RCC 7860 (cell line): ENCODE measurements at places on chromosomes 1 and 21.

- peak; percentile 96 for DNase-seq
Measured at GRCh38 chr1:169024800-169025271, 81.7 kb upstream of the ATP1B1 start.

DNA sequence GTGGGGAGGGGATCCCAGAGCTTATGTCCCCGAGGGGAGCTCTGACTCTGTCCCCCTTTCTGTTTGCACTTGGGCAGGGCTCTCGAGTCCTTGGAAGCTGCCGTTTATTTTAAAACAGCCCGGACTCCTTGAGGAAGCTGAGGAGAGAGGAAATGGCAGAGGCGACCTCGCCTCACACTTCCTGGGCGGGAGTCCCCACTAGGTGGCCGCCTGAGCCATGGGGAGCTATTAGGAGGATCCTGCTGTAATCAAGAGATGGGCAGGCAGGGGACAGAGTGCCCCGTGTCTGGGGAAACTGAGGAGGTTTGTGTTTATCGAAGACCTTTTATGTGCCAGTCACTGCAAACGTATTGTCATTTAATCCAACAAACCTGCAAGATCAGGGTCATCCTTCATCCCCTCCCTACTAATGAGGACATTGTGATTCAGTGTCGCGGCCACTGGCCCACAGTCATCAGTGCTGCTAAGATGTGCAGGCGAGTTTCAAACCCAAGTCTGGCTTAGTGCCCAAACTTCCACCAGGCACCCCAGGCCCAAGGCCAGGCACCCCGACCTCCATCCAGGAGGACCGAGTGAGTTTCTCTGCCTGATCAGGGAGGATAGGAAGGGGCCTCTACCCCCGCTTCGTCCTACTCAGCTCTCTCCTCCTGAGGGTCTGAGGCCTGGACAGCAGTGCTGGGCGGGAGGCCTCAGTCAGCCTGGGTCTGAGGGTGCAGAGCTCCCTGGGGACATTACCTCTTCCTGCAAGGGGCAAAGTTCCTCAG is 316.9 kb upstream of the VAMP3 start:
- DNase-seq = peak; percentile 34

DNA sequence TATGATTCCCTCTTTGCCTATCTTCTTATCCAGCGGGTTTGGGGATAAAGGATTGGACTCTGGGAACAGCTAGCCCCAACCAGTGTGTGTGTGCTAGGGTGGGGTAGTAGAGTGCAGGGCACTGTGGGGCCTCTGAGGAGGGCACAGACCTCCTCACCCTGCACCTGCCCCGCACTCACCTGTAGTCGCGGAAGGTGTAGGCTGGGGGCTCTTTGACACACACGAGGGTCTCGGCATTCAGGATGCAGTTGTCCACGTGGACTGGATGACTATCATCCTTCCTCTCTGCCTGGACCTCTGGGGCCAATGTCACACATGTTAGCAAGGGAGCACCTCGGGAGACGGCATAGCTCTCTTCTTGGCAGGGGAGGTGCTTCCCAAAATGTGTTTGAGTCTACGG is 8.0 kb upstream of the CLDN19 start:
- DNase-seq = no peak

GRCh38 chr21:31117128-31117916 is 79.0 kb upstream of the KRTAP19-8 start:
- peak; percentile 12 for DNase-seq

DNA sequence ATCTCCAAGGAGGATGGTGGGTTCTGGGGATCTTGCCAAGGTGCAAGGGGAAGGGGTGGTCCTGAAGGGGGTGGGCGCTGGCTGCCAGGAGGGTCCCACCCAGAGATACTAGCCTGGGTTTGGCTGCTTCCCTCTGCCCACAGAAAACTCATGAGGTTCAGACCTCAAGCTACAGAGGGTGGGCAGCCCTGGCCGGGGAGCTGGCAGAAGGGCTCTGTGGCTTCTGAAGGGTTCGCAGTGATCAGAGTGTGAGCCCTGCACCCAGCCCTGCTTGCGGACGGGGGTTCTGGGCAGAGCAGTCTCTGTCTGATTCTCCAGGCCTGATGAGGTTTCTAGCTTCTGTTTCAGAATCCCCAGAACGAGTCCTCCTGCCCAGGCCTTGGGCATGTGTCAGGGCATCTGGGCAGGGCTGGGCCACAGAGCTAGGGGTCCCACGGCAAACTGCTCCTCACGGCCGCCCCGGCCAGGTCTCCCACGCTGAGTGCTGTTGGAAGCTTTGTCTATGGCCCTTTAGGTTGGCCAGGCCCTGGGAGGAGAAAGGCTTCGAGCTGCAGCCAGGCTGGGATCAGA is 635 bp upstream of the MMEL1 start:
- no peak for DNase-seq

- no peak for DNase-seq
Measured at GRCh38 chr1:12568009-12568767, 49.8 kb downstream of the DHRS3 start.

DNA sequence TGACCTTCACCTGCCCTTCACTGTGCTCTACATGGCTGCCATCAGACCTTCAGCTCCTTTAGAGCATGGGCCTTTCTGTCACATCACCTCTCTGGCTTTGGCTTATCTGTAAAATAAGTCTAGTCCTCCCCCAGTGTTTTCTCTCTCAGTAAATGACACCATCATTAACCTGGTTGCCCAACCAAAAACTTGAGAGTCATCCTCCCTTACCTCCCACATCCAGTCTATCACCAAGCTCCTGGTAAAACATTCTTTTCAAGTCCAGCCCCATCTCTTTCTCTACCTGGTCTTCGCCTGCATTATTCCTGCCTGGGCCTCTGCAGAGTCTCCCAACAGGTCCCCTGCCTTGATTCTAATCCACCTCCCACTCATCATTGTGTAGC is 13.1 kb downstream of the SLC26A9 start:
- DNase-seq = no peak

DNA sequence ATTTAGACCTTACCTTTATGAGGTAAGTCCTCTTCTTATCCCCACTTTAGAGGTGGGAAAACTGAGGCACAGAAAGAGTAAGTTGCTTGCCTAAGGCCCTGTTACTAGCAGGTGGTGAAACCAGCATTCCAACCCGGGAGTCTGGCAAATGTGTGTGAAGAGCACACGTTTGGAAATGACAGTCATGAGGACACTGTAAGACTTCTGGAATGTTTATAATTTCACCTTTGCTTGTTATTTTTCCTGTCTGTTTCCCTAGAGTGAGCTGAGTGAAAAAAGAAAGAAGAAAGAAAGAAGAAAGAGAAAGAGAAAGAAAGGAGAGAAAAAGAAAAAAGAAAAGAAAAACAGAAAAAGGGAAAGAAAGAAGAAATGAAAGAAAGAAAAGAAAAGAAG is 21.2 kb upstream of the LGALS8 start:
- DNase-seq = no peak

DNA sequence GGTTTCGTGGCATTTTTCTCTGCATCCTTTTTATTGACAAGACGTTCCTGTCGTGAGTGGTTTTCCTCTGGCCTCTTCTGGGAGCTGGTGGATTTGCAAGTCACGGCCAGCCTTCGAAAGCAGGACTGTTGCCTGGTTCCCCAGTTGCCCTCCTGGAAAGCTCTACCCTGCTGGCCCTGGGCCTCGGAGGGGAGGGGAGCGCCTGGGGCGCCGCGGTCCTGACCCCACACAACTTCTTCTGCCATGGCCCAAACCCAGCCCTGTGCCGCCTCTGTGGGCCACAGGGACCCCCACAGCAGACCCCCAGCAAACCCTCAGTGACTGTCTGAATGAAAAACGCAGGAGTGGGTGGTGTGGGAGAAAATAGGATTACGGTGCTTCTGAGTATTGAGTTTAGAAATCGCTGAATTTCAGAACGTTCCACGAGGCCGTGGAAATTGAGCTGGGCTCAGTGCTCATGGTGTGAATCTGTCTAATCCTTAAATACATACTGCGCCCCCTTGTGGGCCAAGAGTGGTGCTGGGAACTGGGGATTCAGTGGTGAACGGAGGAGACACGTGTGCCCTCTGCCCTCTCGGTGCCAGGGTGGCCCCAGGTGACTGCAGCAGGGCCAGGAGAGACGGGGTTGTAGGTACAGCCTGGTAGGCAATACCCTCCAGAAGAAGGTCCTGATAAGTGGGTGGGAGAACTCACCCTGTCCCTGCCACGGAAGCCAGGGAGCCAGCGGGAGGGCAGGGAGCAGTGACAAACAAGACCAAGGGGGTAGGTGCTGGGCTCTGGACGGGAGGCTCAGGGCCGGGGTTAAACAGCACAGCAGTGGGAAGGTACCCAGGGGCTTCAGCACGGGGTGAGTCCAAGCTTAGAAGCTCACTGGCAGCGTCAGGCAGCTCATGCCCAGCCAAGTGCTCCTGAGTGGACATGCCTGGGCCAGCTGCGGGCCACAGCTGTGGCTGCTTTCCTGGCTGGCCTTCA is 101.2 kb upstream of the COL6A1 start:
- DNase-seq = peak; percentile 44

GRCh38 chr21:21968810-21969209 is 970.6 kb downstream of the NCAM2 start:
- DNase-seq = no peak

- DNase-seq = no peak
Measured at GRCh38 chr1:26278303-26278702, 1.6 kb upstream of the SH3BGRL3 start.

DNA sequence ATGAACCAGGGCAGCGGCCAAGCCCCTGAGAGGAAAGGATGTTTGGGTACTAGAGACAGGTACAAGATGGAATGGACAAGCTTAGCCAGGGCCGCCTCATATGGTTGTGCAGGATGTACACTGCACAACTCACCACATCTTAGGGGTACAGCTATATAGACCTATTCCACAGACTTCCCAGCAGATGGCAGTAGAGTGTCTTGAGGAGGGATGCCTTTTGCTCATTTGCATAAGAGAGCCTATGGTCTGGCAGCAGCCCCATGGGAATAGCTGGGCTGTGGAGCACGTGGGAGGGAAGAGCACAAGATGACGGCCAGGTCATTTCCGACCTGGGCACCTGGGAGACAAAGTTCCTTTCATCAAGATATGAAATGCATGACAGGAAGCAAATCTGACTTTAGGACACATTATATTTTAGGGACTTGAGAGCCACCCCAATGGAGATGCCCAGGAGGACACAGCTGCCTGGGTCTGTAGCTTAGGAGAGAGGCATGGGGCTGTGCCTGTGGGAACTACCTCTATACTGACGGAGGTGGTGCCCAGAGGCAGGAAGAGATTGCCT is 215.5 kb downstream of the KCNJ6 start:
- DNase-seq = peak; percentile 80

GRCh38 chr1:31180338-31180737 is 59.3 kb downstream of the NKAIN1 start:
- DNase-seq = no peak

- no peak for DNase-seq
Measured at GRCh38 chr1:97599447-97599846, 321.4 kb downstream of the DPYD start.

DNA sequence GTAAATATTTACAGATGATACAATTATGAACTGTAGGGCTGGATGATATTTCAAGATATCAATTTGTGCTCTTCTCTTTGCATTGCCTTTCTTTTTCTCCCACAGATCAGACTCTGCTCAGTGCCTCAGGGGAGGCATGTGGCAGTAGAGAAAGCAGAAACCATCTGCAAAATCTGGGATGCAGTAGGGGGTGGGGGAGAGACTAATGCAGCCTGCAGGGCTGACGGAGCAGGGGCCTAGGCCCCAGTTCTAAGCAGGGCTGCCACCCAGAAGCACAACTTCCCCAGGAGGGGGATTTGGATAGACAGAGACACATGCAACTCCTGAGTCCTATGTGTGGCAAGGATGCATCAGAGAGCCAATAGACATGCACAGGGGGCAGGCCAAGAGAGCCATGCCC is 511.6 kb downstream of the SMYD3 start:
- DNase-seq = no peak

DNA sequence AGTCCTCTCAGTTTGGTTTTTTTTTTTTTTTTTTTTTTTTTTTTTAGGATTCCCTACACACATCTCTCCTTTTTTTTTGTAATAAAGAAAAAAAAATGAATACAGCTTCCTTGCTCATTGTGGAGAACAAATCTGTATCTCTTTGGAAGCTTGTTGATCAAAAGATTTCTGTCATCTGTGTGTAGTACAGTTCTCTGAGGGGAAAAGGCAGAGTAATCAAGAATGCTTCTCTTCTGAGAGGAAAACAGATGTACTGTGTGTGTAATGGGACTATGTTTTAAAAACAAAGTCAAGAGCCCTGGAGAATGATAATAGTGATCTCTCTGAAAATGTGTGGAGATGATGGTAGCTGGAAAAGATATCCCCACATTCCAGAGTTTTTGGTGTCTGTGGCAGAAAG is 16.5 kb upstream of the ROR1 start:
- DNase-seq = no peak

DNA sequence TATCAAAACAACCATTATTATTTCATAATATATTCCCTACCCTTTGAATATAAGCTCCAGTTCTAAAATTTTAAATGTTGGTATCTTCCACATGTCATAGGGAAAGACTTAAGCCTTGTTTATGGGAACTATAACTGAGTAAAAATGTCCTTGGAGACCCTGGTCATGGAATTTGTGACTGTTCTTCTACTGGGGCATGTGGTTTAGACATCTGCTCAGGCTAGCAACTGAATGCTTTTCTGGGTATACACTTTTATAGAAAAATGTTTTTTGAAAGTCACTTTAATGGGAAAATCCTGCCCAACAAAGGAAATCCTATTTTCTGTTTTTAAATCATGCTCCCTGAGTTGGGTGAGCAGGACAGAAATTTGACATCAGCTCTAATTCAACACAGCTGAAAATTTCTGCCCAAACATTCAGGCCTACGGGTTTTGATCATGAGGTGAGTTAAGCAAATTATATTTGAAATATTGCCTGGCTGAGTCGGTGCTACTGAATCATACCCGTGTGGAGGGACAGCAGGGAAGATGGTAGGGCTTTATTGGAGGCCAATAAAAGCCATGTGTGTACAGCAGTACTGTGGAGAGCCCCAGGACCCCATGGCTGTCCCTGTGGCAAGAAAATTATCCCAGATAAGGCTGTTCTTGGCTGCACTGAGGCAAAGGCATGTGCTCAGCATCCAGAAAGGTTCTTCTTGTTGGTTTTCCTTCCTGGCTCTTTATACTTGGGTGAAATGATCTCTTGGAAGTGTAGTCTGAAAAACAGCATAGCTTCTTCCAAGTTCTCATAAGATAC is 391.8 kb downstream of the DISC1 start:
- no peak for DNase-seq

- DNase-seq = no peak
Measured at GRCh38 chr21:45262616-45263015, 25.1 kb downstream of the POFUT2 start.

DNA sequence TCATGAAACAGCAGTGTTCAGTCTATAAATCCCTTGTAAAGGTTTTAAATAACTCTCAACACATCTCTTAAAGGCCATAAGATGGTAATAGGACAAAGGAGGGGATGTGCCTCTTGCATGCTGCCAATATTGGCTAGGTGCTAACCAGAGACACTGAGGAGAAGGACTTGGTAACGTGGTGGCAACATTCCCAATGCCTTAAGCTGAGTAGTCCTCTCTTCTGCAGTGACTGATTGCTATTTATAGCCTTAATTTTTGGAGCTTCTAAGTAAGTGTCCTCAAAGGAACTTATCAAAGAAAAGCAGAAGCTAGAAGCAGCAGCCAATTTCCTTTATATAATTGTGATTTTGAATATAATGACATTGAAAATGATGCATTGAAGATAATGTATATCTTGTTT is 63.0 kb downstream of the DPT start:
- no peak for DNase-seq

- no peak for DNase-seq
Measured at GRCh38 chr1:8051650-8052049, 25.5 kb upstream of the ERRFI1 start.

GRCh38 chr1:164648636-164649035 is 89.7 kb downstream of the PBX1 start:
- DNase-seq = no peak

- no peak for DNase-seq
Measured at GRCh38 chr1:232904131-232904530, 46.3 kb upstream of the NTPCR start.
